ENCODE measurements at places on chromosomes 13 and 19. TPM values are rescaled to one million over a fixed set of nuclear protein-coding genes. Genes with fewer than 3 reads are reported as not detected.

DNA sequence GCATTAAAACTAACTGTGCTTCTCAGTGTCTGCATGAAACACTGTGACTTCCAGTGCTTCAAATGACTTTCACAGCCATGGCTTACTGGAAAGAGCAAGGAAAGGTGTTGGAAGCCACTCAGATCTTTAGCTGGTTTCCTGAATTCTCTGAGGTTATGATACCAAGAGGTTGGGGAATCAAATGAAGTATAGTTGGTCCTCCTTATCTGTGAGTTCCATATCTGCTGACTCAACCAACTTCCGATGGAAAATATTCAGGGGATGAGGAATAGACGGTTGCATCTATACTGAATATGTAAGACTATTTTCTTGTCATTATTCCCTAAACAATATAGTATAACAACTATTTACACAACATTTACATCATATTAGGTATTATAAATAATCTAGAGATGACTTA lies 32.4 kb downstream of the EPSTI1 start:
- DNase-seq: no peak

GRCh38 chr19:40974633-40975037 lies 16.4 kb upstream of the CYP2B6 start:
- DNase-seq: peak; percentile 85

- DNase-seq: no peak
Measured at GRCh38 chr19:28898249-28898648, 314.7 kb downstream of the UQCRFS1 start.

- no peak for DNase-seq
Measured at GRCh38 chr19:45472563-45473366, 5.0 kb downstream of the FOSB start.

Gene MICU2
- 17.4 TPM for total RNA-seq

- DNase-seq: no peak
Measured at GRCh38 chr13:97726664-97727280, 226.7 kb upstream of the IPO5 start.

GRCh38 chr19:44987148-44987675 lies 14.1 kb upstream of the RELB start:
- no peak for DNase-seq

DNA sequence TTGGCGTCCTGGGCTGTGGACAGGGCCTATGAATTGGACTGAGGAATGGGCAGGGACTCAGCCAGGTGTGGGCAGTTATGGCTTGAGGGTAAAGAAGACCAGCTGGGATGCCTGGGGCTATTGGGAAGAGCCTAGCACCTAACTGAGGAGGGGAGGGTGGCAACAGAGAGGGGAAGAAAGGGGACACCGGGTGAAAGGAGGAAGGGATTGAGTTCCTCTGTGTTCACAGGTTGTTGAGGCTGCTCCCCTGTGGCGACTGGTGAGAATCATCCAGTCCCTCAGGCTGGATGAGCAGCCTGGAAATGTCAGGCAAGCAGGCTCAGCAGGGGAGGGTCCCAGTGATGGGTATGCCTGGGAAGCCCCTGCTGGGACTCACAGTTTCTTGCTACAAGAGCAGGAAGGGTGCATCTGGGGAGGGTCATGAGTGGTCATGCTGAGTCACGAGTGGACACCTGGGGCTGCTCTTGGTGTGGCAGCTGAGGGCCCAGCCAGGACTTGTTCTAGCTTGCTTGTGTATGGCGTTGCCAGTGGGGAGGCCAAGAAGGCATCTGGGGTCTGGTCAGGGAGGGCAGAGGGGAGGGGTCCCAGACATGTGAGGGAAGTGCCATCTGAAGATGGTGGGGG lies 1.4 kb downstream of the ZNF324 start:
- DNase-seq: no peak

- DNase-seq: peak; percentile 6
Measured at GRCh38 chr19:16661480-16662034, 618 bp downstream of the TMEM38A start.

Gene AMER2
- total RNA-seq: not detected

GRCh38 chr13:63307228-63307627 lies 1891.6 kb upstream of the PCDH20 start:
- no peak for DNase-seq

Gene TMED1
- 20.7 TPM for total RNA-seq

- no peak for DNase-seq
Measured at GRCh38 chr19:2552859-2553258, 76.9 kb downstream of the GADD45B start.

GRCh38 chr13:22793598-22794134 lies 387.1 kb upstream of the SGCG start:
- peak; percentile 21 for DNase-seq

- DNase-seq: no peak
Measured at GRCh38 chr13:25203127-25203740, 31.1 kb upstream of the AMER2 start.

Gene SMIM44
- total RNA-seq: not detected

- no peak for DNase-seq
Measured at GRCh38 chr13:34546344-34547250, 395.5 kb upstream of the NBEA start.

GRCh38 chr13:94419304-94419924 lies 60.1 kb downstream of the DCT start:
- DNase-seq: no peak

- DNase-seq: no peak
Measured at GRCh38 chr13:113552786-113553434, 31.6 kb upstream of the TFDP1 start.

DNA sequence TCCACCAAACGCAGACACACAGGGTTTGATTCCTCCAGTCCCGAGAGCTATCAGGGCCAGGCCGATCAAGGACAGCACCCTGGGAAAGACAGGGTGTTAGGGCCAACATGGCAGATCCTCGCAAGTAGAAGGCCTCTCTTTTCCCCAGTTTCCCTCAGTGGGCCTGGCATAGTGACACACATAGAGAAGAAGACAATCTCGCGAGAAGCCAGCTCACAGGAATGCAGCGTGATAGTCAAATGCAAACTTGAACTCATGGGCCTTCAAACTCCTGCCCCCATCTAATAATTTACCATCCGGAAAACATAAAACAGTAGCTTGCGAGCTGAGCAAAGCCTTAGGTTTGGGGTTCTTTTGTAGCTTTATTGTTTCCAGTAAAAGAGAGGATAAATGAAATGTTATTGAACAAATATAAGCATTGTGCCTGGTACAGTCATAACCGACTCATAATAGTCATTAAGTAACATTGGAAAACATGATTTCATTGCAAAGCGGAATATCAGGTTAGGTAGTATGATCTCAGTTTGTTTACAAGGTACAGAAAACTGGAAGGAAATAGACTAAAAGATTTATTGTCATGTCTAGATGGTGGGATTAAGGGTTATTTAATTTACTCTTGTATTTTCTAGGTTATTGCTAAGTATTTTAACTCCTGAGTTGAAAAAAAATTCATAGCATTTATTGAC lies 30.5 kb downstream of the SLC15A1 start:
- no peak for DNase-seq

GRCh38 chr13:31786011-31786410 lies 46.7 kb downstream of the RXFP2 start:
- DNase-seq: no peak

DNA sequence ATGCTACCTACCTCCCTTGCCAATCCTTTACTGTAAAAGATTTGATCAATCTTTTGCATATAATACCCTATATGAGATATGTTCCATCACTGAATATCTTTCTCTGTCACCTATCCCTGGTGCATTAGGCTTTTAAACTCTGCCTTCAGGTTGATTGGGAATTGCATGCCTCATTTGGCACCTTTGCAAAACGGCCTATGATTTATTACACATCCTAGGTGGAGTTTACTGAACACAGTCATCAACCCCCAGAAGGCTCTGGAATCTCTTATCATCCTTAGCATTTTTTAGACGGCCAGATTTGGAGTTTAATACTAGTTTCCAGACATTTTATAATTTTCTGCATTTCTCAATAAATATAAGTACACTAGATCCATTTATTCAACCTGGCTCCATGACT lies 448.4 kb upstream of the SLC10A2 start:
- no peak for DNase-seq

Gene NTF4
- 0.69 TPM for total RNA-seq

- peak; percentile 49 for DNase-seq
Measured at GRCh38 chr13:42047561-42048341, 697 bp upstream of the DGKH start.

GRCh38 chr13:111460548-111461444 lies 140.4 kb downstream of the TEX29 start:
- peak; percentile 24 for DNase-seq

DNA sequence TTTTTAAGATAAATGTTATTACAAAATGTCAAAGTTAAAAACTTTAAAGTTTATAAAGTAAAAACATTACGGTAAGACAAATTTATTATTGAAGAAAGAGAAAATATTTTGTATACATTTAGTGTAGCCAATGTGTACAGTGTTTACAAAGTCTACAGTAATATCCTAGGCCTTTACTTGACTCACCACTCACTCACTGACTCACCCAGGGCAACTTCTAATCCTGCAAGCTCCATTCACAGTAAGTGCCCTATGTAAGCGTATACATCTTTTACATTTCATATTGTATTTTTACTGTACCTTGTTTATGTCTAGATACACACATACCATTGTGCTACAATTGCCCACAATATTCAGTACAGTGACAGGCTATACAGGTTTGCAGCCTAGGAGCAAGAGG lies 448.2 kb downstream of the KCTD12 start:
- no peak for DNase-seq

Gene C19orf67
- not detected for total RNA-seq

DNA sequence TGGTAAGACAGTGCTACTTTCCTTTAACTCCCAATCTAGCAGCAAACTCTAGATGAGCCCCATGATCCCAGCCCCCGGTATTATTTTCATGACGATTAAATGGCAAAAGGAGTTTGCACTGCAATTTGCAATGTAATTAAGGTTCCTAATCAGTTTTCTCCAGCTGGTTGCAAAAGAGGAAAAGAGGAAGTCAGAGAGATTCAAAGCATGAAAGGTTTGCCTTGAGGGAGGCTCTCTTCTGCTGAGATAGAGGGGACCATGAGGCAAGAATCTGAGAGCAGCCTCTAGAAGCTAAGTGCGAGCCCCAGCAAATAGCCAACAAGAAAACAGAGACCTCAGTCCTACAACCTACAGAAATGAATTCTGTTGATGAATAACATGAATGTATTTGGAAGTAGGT lies 527.1 kb downstream of the UQCRFS1 start:
- DNase-seq: no peak

GRCh38 chr19:2429917-2430535 lies 2.6 kb upstream of the TIMM13 start:
- DNase-seq: no peak

Gene SULT2B1
- not detected for total RNA-seq

DNA sequence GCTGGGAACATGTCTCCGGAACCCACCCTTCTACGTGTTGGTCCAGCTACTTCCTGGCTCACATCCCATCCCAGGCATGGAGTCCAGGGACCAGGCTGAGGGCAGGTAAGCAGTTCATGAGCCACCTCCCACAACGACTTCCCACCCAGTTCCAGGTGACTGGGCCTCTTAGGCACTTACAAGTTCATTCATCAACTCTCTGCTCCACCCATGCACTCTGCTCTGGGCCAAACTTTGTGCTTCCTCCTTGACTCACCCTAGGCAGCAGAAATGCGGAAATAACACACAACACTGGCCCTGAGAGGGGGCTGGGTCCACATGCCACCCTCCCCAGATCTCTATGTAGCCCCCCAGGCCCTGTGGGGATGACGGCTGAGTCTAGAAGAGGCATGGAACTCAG lies 20.5 kb downstream of the IQCN start:
- DNase-seq: peak; percentile 58

- no peak for DNase-seq
Measured at GRCh38 chr19:48480183-48480557, 11.0 kb downstream of the CYTH2 start.

Gene FUT2
- total RNA-seq: 8.7 TPM

GRCh38 chr19:40685563-40685962 lies 4.9 kb downstream of the NUMBL start:
- DNase-seq: no peak

DNA sequence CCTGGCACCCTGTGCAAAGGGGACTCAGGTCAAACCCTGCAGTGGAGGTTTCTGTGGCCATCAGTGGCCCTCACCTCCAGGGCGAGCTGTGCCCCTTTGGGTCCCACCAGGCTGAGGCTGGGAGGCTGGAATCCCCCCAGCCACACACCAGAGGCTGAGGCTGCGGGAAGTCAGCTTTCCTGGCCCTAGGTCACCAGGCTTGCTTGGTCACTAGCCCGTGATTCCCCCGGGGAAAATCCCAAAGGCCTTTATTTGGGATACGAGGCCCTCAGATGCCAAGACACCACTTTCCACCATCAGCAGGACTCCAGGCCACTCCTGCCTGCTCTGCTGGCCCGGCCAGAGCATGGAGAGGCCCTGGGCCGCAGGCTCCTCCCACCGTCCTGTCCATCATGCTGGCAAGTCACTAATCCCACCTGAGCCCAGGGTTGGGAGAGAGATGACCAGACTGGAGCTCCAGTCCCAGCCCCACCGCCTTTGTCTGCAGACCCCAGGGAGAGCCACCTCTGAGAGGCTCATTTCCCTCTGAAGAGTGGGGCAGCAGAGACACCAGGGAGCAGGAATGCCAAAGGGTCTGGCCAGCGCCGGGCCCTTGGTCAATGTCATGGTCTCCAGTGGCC lies 4.7 kb downstream of the NKPD1 start:
- no peak for DNase-seq

DNA sequence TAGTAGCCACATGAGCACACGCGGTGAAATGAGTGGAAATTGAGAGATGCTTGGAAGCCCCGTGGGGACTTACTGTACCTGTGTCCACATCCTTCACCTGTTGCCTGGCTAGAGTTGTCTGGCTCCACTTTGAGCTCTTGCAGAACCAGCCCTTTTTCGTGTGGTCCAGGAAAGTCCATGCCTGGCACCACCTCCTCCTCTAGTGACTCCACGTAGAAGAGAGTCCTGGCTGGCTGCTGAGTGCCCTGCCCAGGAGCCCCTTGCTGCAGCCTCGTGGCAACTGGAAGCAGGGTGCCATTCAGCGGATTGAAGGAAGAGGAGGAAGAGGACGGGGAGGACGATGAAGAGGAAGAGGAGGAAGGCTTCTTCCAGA lies 515 bp upstream of the ATXN8OS start:
- no peak for DNase-seq

- no peak for DNase-seq
Measured at GRCh38 chr13:112447761-112448603, 71.8 kb downstream of the SPACA7 start.

Gene MRI1
- 30.2 TPM for total RNA-seq

DNA sequence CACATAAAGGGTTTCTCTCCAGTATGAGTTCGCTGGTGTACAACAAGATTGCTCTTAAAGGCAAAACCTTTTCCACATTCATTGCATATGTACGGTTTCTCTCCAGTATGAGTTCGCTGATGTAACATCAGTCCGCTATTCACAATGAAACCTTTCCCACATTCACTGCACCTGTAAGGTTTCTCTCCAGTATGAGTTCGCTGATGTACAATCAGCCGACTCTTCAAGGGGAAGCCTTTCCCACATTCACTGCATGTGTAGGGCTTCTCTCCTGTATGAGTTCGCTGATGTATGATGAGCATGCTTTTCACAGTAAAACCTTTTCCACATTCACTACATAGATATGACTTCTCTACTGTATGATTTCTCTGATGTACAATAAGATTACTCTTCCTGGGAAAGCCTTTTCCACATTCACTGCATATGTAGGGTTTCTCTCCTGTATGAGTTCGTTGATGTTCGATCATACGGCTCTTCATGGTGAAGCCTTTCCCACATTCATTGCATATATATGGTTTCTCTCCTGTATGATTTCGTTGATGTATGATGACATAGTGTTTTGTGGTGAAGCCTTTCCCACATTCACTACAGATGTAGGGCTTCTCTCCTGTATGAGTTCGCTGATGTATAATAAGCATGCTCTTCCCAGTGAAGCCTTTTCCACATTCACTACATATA lies 6.0 kb upstream of the ZNF614 start:
- no peak for DNase-seq

Gene CGB8
- total RNA-seq: 0.54 TPM

Measured in Calu3 (cell line).